ENCODE measurements at places on chromosomes 7 and 10.

- no peak for DNase-seq
Observed at GRCh38 chr7:119748251-119748860, 524.6 kb upstream of the KCND2 start.

- no peak for DNase-seq
Observed at GRCh38 chr10:74058071-74058470, 60.2 kb downstream of the VCL start.

- DNase-seq, result no peak
Observed at GRCh38 chr10:3425261-3425660, 252.7 kb upstream of the PITRM1 start.

DNA sequence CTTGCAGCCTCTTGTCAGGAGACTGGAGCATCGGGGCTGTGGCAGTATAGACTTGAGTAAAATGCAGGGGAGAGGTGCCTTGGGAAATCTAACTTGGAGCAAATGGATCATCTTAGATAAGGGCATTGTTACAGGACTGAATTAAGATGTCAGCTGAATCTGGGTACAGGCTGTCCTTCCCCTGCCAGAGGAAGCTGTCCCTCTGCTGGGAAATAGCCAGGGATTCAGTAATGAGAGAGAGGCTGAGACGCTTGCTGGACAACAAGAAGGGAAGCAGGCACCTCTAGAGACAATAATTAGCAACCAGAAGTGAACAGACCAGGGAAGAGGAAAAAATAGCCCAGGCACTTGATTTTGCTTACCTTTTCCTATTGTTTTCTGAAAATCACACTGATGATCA, 20.7 kb upstream of the RAPGEF5 start:
- DNase-seq, result no peak

GRCh38 chr7:130154131-130154500, 51.1 kb downstream of the TMEM209 start:
- DNase-seq, result no peak

DNA sequence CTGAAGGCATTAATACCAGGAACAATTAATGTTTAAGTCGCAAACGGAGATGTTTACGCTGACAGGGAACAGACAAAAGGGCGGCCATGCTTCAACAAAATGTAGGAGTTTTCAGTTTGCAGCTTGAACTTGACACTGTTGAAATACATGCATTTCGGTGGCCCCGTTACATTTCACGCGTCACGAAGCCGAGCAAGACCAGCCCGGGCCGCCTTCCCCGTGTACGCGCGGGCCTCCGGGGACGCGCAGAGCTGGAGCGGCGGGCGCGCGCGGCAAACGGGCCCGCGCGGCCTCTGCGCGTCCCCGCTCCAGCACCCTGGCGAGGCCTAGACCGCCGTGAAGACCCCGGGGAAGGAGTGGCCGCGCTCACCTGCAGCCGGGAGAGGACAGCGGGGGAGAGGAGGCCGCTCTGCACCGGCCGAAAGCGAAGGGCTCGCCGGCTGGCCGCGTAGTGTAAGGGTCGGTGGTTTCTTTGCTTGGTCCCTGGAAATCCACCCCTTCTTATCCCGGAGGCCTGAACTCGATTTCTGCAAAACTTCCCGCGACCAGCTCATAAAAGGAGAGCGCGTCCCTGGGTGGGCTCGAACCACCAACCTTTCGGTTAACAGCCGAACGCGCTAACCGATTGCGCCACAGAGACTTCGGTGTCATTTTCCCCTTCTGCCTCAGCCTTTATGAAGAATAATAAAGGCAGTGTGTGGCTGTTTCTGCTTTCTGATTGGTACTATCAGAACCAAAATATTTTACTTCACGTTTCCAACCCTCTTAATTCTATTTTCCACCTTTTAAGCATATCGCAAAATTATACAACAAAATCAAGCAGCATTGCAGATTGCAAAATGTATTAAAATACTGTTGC, 11.4 kb upstream of the EBLN1 start:
- DNase-seq, result peak; percentile 74

DNA sequence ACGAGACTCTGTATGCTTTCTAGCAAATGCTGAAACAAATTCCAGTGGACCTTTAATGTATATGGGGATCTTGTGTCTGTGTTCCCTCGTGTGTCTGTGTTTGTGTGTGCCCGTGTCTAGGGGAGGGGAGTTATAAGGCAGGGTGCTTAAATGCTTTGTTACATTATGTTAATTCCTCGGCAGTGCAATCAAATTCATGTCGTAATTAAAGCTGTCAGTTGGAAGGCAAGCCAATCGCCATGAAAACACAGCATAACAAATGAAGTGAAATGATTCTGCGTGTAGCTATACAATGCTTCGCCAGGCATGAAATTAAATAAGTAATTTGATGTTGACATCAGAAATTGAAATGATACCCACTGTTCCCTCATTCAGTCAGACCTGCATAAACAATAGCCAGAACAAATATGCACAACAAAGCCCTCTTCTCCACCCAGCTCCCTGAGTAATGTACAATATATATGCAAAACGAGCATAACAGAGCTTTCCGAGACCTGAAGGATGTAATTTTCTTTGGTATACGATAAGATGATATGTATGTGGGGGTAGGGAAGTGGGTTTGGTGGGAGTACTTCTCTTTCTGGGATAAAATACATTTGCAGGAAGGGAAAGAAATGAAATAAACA, 534.1 kb downstream of the AUTS2 start:
- no peak for DNase-seq

GRCh38 chr10:70162151-70162891, 8.0 kb downstream of the SAR1A start:
- no peak for DNase-seq

- no peak for DNase-seq
Observed at GRCh38 chr10:117004227-117005025, 561 bp downstream of the SHTN1 start.

DNA sequence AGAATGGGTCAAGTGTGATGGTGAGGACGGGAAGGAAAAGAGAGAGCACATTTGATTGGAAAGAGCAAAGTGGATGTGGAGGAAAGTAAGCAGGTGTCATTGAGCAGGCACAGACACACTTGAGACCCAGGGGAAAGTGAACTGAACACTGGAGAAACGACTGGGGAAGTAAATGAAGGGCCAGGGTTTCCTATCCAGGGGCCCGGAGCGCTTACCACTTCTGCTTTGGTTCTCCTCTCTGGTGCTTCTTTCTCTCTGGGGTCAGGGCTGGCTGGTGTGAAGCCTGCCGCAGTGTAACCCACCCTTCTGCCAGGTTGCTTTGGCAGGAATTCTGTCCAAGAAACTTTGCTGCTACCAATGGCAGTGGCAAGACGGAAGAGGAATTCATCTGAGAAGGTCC, 219.3 kb downstream of the SKAP2 start:
- no peak for DNase-seq

DNA sequence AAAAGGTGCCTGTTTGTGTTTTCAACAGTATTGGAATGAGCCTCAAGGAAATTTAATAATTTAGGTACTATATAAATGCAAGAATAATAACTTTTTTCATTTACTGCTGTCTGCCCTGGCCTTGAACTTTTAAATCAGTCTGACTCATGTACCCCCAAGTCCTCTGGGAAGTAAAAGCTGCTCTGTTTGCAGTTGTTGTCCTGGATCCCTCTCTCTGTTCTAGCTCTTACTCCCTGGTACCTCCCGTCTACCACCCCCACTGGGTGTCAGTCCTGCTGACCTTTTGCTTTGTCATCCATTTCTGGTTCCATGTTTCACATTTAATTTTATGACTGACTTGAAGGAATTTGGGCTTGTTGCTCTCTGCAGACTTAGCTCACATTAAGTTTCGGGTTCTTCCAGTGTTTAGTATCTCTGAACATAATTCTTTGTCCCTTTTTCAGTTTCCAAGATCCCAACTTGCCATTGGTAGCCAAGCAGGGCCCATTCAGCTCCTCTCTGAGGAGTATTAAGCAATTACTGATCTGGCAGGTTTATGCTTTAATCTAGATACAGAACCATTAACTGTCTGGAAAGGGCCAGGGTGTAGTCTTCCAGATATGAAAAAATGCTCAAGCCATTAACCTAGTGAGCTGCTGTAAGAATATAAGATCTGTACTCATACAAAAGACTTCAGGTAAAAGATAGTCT, 208.7 kb upstream of the FAM3C start:
- no peak for DNase-seq

DNA sequence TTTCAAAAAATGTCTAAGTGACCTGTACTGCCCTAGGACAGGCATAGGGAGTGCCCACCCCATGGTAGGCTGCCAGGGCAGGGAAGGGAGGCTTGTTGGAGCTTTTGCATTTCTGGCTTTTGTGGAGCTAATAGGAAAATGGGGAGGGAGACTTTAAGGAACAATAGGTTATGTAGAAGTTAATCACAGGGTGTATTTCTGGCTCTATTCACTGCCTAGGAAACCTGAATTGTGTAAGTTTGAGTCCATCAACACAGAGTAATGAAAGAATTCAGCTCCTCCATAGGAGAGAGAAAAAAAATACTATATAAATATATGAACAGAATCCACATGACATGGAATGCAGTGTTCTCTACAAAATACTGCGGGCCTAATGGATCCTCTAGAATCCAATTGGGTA, 661.5 kb downstream of the KCNMA1 start:
- DNase-seq, result no peak

- no peak for DNase-seq
Observed at GRCh38 chr7:155405399-155406318, 52.3 kb upstream of the EN2 start.

Measured in stimulated activated CD8-positive, alpha-beta memory T cell treated with anti-CD3 and anti-CD28 coated beads, Interleukin-12 subunit alpha, Interleukin-12 subunit beta, amount 100 ng/mL, for 1 hour (primary cell).